ENCODE measurements at places on chromosomes 2 and 18.
A peak's percentile ranks its signal among the peaks of the same experiment; 100 is the strongest.

DNA sequence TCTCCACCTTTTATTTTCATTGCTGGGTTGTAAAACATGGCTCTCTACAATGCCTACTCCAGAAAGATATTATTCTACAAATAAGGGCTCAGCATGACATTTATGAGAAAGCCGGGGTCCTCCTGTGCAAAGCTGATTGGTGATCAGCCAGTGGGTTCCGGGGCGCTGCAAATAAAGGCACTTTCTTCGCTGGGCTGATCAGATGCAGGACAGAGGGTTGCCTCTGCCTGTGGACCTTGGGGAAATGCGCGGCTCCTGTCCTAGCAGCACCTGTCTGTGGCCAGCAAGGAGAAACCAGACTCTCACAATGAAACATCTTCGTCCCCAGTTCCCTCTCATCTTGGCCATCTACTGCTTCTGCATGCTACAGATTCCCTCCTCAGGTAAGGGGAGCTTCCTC, at the start of gene NMS:
NMS (plus strand) TSS at position 301 of the 400 bp plus-strand sequence; CDS start at position 308, 7 bp downstream.
- no peak for DNase-seq

DNA sequence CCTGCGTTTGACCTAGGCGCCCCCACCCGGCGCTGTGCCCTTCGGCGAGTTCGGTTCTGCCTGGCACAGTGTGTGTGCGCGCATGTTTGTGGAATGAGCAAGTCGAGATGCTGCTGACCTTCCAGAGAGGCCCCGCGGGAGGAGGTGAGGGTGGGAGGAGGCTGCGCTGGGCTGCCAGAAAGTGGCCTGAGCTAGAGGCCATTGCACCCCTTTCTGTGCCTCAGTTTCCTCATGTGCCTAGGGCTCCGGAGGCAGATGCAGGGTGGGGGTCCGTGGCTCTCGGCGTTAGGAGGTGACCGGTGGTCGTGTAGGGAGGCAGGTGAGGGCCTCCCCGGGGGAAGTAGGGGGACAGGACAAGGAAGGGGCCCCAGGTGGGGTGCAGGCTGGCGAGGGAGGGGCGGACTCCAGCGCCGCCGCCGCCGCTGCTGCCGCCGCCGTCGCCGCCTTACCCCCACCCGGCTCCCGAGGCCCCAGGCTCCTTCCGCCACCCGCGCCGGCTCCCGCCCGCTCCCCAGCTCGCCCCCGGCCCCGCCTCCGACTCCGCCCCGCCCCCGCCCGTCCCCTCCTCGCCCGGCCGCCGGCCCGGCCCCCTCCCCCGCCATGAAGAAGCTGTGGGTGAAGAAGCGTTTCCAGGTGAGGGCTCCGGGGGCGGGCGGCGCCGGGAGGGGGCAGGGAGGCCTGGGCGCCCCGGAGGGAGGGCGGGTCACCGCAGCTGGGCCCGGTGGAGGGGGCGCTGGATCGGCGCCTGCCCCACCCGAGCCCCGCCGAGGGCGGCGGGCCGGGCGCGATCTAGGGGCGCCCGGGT, 7.0 kb downstream of the SPEG start:
- peak; percentile 39 for DNase-seq

DNA sequence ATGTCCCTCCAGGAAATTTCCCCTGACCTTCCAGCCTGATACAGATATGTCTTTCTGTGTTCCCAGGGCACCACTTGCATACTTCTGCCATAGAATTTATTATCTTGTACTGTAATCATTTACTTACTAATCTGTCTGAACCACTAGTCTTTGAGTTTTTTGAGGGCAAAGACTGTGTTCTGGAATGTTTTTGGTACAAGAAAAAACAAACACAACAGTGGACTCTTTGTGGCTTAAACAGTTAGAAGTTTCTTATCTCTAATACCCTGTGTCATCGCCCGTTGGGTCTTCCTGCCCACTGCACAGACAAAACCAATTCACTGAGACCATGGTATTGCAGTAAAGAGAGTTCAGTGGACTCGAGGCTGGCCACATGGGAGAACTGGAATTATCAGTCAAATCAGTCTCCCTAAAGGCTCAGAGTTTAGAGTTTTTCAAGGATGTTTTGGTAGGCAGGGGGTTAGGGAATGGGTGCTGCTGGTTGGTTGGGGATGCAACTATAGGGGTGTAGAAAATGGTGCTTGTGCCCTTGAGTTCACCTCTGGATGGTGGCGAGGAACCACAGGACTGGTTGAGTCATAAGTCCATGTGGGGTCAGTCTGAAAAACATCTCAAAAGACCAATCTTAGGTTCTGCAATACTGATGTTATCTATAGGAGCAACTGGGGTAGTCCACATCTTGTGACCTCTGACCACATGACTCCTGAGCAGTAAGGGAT, 20.3 kb downstream of the RALB start:
- no peak for DNase-seq

DNA sequence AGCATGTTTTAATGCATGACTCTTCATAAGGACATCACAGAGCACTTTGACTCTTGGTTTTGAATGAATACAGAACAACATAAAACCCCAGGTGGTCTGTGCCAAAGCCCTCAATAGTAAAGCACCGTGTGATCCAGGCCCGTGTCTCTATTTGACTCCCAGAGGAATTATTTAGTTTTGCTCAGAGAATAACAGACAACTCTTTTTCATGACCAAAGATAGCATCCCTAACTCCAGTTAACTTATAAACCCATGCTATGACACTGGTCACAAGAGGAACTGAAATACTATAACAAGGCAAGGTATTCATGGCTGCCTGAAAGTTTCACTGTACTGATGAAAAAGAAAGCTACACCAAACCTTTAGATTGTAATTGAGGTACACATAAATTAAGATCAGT, 128.4 kb downstream of the IKZF2 start:
- DNase-seq, result no peak

DNA sequence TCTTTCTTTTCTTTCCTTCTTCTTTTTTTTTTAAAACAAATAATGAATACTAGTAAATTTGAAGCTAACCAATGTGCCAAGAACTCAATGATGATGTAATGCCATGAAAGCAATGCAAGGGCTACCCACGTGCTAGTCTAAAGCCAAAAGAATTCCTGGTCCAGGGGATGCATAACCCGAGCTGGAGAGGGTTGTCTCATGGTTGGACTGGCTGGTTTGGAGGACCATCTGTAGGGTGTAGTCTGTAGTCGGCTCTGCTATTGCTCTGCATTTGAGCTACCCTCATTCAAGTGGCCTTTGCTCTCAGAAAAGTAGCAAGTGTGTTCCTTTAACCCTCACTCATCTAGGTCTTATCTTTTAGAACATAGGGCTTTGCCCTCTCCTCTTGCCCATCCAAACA, 469.6 kb upstream of the CELF4 start:
- DNase-seq, result no peak

GRCh38 chr2:222180619-222181018, 118.2 kb downstream of the PAX3 start:
- no peak for DNase-seq
